ENCODE measurements at places on chromosomes 7 and 10.

DNA sequence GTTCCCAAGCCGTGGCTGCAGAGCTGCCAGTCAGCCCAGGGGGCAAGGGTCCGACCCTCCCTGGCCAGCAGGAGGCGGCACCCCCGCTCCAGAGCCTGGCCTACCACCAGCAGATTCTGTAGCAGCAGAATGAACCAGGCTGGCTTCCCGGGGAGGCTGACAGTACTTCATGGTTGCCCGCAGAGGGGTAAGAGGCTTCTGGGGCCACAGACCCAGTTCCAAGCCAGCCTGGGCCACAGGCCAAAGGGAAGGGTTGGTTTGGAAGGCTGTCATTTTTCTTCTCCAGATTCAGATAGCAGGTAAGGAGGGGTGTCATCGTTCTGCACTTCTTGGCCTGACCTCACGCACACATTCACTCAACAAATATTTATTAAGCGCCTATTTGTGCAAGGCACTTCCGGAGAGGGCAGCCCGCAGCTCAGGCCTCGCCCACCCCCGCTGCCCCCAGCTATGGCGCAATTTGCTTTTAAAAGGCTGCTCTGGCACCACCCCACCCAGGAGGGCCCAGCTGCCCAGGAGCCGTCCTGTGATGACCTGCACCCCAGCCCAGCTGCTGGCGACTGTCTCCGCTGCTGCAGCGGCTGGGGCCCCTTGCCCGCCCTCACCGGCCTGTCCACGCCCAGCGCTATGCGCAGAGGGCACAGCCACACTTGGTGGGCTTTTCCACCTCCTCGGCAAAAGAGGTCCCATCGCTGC, 168.5 kb downstream of the LCOR start:
- DNase-seq: no peak

GRCh38 chr10:22370320-22370719, 25.0 kb downstream of the SPAG6 start:
- DNase-seq: no peak

DNA sequence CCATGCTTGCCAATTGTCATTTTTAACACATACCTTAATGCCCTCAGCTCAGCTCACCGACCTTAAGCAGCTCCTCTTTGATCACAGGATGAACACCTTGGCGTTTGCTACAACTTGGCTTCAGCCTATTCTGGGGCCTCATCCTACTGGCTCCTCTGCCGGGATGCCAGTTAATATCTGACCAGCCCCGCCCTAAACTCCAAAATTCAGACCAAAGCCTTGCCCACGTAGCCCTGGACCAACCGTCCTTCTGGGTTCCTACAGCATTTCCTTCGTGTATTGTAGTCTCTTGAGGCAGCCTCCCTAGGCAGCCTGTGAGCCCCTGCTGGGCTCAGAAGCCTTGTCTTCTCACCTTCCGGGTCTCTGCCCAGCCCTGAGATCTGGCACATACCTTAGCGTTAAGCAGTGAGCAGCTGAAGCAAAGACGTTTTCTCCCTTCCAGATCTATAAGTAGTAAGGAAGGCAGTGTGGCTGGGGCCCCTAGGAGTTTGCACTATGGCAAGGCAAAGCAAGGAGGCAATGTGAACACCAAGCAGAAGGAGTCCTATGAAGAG, 836 bp downstream of the ENO4 start:
- DNase-seq: no peak

DNA sequence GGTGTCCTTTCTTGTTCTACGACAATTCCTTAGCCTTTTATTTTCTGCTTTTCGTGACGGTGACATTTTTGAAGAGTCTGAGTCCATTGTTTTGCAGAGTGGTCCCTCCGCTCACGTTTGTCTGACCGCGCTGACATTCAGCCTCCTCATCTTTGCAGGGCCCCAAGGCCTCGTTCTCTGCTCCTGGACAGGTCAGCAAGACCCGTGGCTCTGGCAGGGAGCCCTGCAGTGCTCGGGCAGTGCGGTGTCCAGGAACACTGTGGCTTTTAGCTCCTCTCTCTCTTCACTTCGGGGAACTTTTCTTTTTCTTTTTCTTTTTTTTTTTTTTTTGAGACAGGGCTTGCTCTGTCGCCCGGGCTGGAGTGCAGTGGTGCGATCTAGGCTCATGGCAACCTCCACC, 142.5 kb downstream of the DNAJB6 start:
- no peak for DNase-seq

- DNase-seq: no peak
These were observed 62.7 kb downstream of the SHH start for GRCh38 chr7:155749578-155749977.

- DNase-seq: no peak
These were observed 7.1 kb downstream of the CRYGN start for GRCh38 chr7:151432658-151433521.

GRCh38 chr10:130025811-130026485, 61.9 kb upstream of the EBF3 start:
- no peak for DNase-seq

DNA sequence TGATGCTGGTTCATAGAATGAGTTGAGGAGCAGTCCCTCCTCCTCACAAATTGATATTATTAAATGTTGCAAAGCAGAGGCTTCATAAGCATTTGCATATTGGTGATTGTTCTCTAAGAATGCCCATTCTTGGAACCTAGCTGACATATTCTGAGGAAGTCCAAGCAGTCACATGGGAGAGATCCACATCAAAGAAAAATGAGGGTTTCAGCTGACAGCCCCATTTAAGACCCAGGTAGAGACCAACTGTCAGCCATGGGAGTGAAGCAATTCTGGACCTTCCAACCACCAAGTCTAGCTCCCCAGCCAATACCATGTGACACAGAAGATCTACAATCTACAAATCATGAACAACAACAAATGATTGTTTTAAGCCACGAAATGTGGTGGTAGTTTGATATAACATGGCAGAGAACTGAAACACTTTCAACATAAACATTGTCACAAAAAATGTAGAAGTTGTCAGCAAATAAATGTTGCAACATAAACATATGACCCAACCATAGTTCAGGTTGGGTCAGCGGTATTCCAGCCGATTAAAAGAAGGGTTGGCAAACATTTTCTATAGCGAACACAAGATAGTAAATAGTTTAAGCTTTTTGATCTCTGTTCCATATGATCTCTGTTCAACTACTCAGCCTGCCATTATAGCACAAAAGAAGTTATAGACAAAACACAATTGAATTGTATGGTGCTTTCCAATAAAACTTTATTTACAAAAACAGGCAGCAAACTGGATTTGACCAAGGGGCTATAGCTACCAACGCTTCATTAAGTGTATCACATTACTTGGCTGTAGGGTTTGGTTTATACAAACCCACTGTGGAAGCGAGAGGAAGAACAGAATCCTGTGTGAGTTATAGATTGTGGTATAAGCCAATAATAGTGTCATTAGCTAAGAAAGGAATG, 41.4 kb upstream of the MPP7 start:
- DNase-seq: no peak

GRCh38 chr7:135862586-135863340, 114.2 kb upstream of the FAM180A start:
- no peak for DNase-seq

DNA sequence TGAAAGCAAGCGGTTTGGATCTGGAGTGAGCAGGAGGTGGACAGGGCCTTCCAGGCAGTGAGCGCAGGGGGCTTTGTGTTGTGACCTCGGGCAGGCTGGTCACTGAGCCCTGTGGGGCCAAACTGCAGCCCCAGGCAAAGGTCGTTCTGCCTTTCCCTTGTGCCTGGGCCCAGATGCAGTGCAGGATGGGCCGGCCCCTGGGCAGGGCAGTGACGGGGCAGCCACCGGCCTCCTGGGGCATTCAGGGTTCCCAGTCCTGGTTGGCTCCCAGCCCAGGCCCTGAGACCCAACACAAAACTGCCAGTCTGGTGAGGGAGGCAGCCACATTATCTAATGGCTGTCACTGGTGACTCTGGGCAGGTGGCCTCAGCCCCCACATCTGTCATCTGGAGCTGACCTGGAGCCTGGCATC, 7.1 kb downstream of the ARPC1B start:
- no peak for DNase-seq

DNA sequence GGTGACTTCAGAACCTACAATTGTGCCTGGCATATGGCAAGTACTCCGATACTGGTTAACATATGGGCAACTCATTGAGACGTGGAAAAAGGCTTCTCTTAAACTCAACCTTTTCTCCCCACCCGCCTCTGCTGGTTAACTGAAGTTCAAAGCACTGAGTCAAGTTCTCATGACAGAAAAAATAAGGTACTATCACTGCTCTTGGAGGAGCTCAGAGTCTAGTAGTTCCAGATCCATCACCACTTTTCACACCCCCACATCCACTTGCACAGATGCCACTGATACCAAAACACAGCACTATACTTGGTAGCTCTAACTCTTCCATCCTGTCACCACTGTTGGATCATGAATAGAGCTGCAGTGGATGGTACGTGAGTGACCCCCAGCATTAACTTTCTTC, 36.2 kb downstream of the CCDC6 start:
- no peak for DNase-seq

DNA sequence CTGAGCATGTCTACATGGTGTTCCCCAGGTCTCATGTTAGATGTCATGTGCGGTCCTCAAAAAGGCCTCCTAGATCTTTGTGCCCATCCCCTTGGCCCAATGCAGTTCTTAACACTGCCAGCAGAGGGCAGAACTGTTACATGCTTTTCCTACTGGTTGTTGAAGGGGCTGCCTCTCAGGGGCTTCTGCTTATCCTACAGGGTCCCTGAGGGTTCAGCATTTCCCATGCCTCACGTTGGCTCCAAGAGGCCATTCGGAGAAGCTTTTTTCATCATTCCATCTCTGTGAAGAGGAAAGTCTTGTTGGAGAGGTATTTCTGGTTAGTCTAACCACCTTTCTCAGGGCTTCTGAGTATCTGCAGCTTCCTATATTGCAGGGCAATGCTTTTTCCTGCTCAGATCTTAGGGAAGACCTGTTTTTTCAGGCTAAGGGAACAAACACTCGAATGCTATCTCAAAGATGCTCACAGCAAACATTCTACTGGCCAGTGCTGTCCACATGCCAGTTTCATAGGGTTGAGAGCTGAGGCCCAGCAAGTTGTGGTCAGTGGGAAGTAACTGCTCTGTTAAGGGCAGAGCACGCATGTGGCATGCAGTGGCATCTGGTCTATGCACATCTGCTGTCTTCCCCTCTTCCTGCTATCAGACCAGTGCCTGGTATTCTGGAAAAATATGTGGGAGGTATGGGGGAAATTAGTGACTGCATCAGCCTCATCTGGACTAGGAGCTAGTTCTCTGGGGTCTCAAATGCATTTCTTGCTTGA, 31.5 kb downstream of the MBL2 start:
- DNase-seq: no peak

GRCh38 chr10:28365840-28366239, 63.0 kb upstream of the MPP7 start:
- no peak for DNase-seq

- no peak for DNase-seq
These were observed 123.8 kb downstream of the AMPH start for GRCh38 chr7:38507384-38507783.

DNA sequence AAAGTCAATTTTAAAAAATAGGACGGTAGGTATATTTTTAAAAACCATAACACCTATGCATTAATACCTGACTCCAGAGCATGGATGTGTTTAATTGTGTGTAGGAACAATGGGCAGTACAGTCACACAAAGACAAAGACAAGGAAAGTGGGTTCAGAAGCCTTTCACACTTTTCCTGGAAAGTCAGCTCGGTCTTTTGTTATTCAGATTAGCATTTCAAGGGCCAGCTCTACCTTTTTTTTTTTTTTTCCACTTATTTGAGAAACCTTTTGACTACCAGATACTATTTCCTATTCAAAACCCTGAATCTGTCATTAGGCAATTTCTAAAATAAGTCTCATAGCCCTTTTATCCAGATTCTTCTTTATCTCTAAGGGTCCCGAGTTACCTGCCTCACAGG, 401.9 kb downstream of the PARD3 start:
- no peak for DNase-seq

DNA sequence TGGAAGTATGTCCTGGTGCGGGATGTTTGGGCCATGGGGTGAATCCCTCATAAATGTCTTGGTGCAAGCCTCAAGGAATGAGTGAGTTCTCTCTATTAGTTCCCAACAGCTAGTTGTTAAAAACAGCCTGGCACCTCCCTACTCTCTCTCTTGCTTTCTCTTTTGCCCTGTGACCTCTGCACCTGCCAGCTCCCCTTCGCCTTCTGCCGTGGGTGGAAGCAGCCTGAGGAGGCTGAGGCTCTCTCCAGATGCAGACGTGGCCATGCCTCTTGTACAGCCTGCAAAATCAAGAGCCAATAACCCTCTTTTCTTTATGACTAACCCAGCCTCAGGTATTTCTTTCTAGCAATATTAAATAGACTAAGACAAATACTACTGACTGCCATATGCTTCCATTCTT, 210.3 kb downstream of the POM121L12 start:
- DNase-seq: no peak

DNA sequence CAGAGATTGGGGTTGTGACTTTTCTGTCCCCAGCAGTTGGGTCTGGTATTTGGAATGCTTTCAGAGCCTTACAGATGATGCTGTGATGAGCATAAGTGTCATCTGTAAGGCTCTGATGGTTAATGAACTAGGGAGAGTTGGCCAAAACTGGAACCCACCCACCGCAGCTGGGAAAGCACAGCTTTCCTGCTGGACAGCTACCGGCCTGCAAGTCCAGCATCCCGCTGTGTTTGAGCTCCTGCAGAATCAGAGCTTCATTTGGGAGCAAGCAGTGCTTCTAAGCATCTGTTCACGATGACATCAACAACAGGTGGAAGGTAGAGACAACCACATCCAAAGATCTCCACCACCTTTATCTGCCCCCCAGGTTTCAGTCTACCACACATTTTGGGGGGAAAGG, 11.7 kb downstream of the UCN3 start:
- DNase-seq: no peak

- no peak for DNase-seq
These were observed 16.8 kb upstream of the LRRC72 start for GRCh38 chr7:16509829-16510228.

- no peak for DNase-seq
These were observed 6.5 kb upstream of the CRHR2 start for GRCh38 chr7:30688718-30689221.

GRCh38 chr10:69047111-69047832, 40.6 kb upstream of the SRGN start:
- no peak for DNase-seq

DNA sequence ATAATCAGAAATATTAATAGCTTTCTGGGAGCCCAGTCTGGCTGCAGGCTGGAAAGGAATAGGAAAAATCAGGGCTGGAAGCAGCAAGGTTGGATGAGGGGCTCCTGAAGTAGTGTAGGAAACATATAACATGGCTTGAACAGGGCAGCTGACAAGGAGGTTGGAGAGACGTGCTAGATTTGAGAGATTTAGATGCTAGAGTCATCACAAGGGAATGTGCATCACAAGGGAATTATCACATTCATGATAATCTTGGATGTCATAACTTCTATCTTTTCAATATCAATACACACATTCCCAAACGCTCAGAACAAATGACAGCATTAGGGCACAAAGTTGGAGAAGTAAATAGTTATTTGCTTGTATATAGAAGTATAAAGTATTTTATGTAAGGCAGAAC, 120.9 kb upstream of the EGFR start:
- no peak for DNase-seq

Measured in stimulated activated CD8-positive, alpha-beta memory T cell treated with anti-CD3 and anti-CD28 coated beads, Interleukin-4, amount 100 ng/mL, for 4 hours (primary cell).